Lower lobe of right lung (tissue), 2 donors: ENCODE measurements at places on chromosomes 6 and 20. TPM values are rescaled to one million over a fixed set of nuclear protein-coding genes. Genes with fewer than 3 reads are reported as not detected.

TRIM31 gene
- 0.62 TPM for total RNA-seq

SCRT2 gene
- total RNA-seq: not detected

PRRT1 gene
- total RNA-seq: 1.2 TPM

SLC22A16 gene
- total RNA-seq: 0.80 TPM

MUC22 gene
- not detected for total RNA-seq

BRPF3 gene
- 32.0 TPM for total RNA-seq

RIPPLY2 gene
- total RNA-seq: not detected

HTR1B gene
- total RNA-seq: 0.18 TPM

PTK7 gene
- 81.0 TPM for total RNA-seq

DNA sequence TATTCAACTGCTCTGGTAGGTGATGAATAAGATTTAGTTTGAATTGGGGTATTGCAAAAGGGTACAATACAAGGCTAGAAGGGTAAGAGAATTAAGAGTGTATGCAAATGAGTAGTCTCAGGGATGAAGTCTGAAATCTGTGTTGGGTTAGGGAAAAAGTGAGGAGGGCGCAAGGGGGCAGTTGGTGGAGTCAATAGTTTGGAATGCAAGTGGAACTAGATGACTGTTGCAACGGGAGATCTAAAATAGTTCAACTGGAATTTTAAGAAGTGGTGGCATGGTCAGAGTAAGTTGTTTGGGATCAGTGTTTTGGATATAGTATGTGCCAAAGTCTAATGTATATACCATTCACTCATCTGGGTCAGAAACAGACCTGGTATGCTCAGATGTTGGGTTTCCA lies 329.6 kb downstream of the GJA1 start:
- no peak for DNase-seq
- no peak overlapping the region for H3K4me3 ChIP-seq
- H3K27me3 ChIP-seq: no peaks in the 10 kb centered on the region
- no peaks in the 10 kb centered on the region for H3K4me1 ChIP-seq
- H3K36me3 ChIP-seq: no peaks in the 10 kb centered on the region
- H3K27ac ChIP-seq: no peak overlapping the region

GRCh38 chr6:89028774-89029173 lies 51.8 kb upstream of the PNRC1 start:
- H3K36me3 ChIP-seq: no peaks in the 10 kb centered on the region
- H3K27ac ChIP-seq: no peak overlapping the region
- no peaks in the 10 kb centered on the region for H3K27me3 ChIP-seq
- no peak overlapping the region for H3K4me3 ChIP-seq
- H3K4me1 ChIP-seq: peaks cover 8% of the 10 kb centered on the region

- H3K27ac ChIP-seq: no peak overlapping the region
- H3K36me3 ChIP-seq: no peaks in the 10 kb centered on the region
- DNase-seq: no peak
- no peak overlapping the region for H3K4me3 ChIP-seq
- H3K27me3 ChIP-seq: no peaks in the 10 kb centered on the region
These were observed 544.5 kb downstream of the MAFB start for GRCh38 chr20:40144581-40144980.

GRCh38 chr6:144319211-144319610 lies 34.1 kb downstream of the UTRN start:
- peak overlapping the region; percentile 4 for H3K27ac ChIP-seq
- peaks cover 67% of the 10 kb centered on the region for H3K4me1 ChIP-seq
- no peaks in the 10 kb centered on the region for H3K36me3 ChIP-seq

GRCh38 chr6:145260484-145261175 lies 474.7 kb downstream of the EPM2A start:
- no peak for DNase-seq
- no peak overlapping the region for H3K27ac ChIP-seq
- H3K4me1 ChIP-seq: no peaks in the 10 kb centered on the region
- H3K4me3 ChIP-seq: no peak overlapping the region
- H3K36me3 ChIP-seq: no peaks in the 10 kb centered on the region

- no peaks in the 10 kb centered on the region for H3K36me3 ChIP-seq
- no peaks in the 10 kb centered on the region for H3K27me3 ChIP-seq
- no peak for DNase-seq
- H3K4me1 ChIP-seq: peaks cover 6% of the 10 kb centered on the region
These were observed 68.6 kb upstream of the CCN6 start for GRCh38 chr6:111985202-111985731.

DNA sequence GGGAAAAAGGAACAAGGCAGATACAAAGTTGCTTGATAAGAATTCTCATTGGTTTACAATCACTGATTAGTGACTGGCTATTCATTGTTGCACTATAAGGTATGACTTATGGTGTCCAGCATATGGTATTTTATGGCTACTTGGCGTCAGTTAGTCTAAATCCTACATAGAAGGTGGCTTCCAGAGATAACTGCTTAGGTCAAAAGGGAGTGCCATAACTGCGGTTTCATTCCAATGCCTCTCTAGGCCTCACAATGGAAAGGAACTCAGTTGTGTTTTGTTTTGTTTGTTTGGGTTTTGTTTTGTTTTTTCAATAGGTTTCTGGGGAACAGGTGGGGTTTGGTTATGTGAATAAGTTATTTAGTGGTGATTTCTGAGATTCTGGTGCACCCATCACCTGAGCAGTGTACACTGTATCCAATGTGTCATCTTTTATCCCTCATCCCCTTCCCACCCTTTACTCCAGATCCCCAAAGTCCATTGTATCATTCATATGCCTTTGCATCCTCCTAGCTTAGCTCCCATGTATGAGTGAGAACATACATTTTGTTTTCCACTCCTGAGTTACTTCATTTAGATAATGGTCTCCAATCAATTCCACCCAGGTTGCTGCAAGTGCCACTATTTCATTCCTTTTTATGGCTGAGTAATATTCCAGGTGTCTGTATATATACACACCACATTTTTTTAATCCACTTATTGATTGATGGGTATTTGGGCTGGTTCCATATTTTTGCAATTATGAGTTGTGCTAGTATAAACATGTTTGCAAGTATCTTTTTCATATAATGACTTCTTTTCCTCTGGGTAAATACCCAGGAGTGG lies 7.0 kb downstream of the GOPC start:
- no peak overlapping the region for H3K27ac ChIP-seq
- H3K4me3 ChIP-seq: no peak overlapping the region
- peaks cover 18% of the 10 kb centered on the region for H3K4me1 ChIP-seq

GRCh38 chr6:25137480-25137879 lies 141.7 kb upstream of the CARMIL1 start:
- DNase-seq: no peak
- H3K4me3 ChIP-seq: peak overlapping the region; percentile 45
- no peaks in the 10 kb centered on the region for H3K36me3 ChIP-seq
- no peaks in the 10 kb centered on the region for H3K27me3 ChIP-seq
- H3K27ac ChIP-seq: peak overlapping the region; percentile 85
- H3K4me1 ChIP-seq: peaks cover 23% of the 10 kb centered on the region

- H3K4me1 ChIP-seq: peaks cover 21% of the 10 kb centered on the region
- H3K27me3 ChIP-seq: no peaks in the 10 kb centered on the region
- H3K36me3 ChIP-seq: no peaks in the 10 kb centered on the region
- H3K27ac ChIP-seq: no peak overlapping the region
- no peak for DNase-seq
These were observed 10.8 kb upstream of the ARMC2 start for GRCh38 chr6:108837236-108837971.

DNA sequence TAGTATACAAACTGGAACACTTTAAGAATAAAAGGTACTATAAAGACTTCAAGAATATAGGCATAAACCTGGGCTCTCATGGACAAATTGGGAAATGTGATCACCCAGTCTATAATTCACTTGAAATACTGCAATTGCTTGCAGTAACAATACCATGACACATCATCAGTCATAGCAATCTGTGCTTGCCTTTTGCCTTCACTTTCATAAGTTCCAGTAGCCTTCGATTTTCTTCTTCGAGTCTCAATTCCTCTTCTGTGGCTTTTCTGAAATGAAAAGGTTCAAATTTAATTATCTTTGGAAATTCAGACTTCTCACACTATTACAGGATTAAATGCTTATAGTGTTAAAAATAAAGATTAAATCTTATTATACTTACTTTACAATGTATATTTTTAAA lies 96.3 kb upstream of the ZBTB24 start:
- no peak overlapping the region for H3K27ac ChIP-seq
- H3K4me1 ChIP-seq: no peaks in the 10 kb centered on the region
- no peak overlapping the region for H3K4me3 ChIP-seq
- DNase-seq: no peak

DNA sequence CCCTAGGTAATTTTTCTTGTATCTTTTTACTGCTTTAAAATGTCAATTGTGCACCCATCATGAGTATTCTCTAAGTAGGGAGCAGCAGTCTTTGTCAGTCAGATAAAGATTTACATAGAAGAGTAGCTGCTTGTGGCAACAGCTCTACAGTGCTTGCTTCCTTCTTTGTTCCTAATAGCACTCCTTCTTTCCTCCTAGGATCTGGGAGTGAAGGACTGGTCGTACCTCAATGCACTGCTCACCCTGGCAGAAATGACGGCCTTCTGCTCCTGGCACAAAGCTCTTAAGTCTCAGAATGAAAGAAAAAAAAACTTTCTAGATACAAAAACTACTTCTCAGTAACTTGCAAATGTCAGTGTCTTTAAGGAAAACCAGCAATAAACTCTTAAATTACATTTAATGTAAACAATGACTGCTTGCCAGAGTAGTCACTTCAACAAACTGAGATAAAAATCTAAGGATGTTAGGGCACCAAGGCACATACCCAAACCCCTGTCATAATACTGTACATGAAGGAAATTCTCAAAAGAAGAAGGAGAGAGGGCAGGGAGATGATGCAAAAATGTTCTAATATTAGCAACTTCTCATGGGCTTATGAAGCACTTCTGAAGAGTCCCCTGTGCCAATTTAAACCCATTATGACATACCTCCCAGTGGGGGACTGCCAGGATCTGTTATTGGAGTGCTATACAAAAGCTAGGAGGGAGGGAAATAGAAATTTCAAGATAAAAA lies 34.0 kb downstream of the NCOA6 start:
- no peak overlapping the region for H3K27ac ChIP-seq
- H3K4me1 ChIP-seq: peaks cover 43% of the 10 kb centered on the region
- no peak overlapping the region for H3K4me3 ChIP-seq
- peaks cover 25% of the 10 kb centered on the region for H3K36me3 ChIP-seq
- no peak for DNase-seq

- H3K4me3 ChIP-seq: no peak overlapping the region
- peaks cover 14% of the 10 kb centered on the region for H3K27me3 ChIP-seq
- H3K4me1 ChIP-seq: no peaks in the 10 kb centered on the region
- H3K36me3 ChIP-seq: no peaks in the 10 kb centered on the region
- no peak for DNase-seq
These were observed 362.1 kb downstream of the CDH4 start for GRCh38 chr20:61613917-61614705.

DNA sequence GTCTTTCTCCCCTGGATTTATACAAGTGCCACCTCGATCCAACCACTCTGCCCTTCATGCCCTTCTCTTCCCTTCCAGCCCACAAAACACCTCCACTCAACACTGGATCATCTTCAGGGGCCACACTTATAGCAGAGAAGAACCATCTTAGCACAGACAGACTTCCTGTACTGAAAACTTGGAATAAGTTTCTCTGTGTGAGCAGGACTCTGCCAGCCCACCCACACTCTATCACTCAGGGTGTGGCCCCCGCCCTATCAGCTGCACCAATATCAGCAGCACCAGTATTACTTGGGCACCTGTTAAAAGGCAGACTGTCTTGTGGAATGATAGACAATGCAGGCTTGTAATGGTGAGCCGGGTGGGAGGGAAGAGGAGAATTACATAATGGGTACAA lies 86.7 kb downstream of the SCML4 start:
- no peak overlapping the region for H3K4me3 ChIP-seq
- no peaks in the 10 kb centered on the region for H3K36me3 ChIP-seq
- DNase-seq: no peak
- H3K27ac ChIP-seq: peak overlapping the region; percentile 9

GRCh38 chr6:15227827-15228318 lies 18.0 kb upstream of the JARID2 start:
- H3K4me1 ChIP-seq: no peaks in the 10 kb centered on the region
- no peak overlapping the region for H3K4me3 ChIP-seq
- no peak overlapping the region for H3K27ac ChIP-seq
- H3K36me3 ChIP-seq: no peaks in the 10 kb centered on the region
- no peaks in the 10 kb centered on the region for H3K27me3 ChIP-seq
- DNase-seq: no peak

DNA sequence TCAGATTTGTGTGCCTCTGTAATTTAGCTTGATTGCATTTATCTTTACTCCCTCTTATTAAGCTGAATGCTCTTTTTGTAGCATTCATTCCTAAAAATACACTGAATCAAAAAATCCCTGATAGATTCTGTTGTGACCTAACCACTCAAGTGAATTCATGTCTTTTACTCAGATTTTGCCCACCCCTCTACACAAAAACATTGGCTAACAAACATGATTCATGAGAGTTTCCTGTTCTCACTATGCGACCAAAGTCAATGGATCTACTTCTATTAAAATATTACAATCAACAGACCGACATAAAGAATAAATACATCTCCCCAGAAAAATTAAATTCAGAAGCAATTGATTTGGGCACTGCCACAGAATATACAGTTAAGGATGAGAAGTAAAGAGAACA lies 99.5 kb upstream of the THEMIS start:
- no peak overlapping the region for H3K27ac ChIP-seq
- no peaks in the 10 kb centered on the region for H3K27me3 ChIP-seq
- H3K4me1 ChIP-seq: no peaks in the 10 kb centered on the region
- no peak overlapping the region for H3K4me3 ChIP-seq
- no peaks in the 10 kb centered on the region for H3K36me3 ChIP-seq
- no peak for DNase-seq

- H3K36me3 ChIP-seq: no peaks in the 10 kb centered on the region
- H3K27ac ChIP-seq: no peak overlapping the region
- H3K27me3 ChIP-seq: peaks cover 98% of the 10 kb centered on the region
- no peak overlapping the region for H3K4me3 ChIP-seq
- DNase-seq: no peak
These were observed 27.9 kb downstream of the TFAP2A start for GRCh38 chr6:10386756-10387654.

DNA sequence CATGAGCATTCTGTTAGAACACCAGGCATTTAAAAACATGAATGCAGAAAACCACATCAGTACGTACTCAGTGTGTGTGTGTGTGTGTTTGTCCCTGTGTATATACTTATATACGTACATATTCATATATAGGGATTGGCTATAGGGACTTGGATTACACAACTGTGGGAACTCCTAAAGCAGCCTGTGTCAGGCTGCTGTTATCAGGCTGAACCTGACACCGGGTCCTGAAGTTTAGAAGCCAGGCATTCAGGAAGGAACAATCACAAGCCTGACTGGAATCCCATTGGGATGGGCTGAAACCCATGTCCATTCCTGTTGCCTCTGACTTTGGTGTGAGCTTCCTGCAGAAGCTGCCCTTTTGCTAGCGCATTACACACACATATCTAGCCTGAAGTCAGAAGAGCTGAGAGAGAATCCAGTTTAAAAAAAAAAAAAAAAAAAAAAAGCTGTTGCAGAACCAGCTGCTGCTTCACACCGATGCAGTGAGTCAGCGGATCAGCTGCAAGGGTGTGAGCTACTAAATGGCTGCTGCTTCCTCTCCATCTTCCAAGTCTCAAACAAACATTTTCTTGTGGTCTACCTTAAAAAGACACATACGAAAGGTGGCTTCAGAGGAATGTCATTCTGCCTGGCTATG lies 348.1 kb downstream of the THBS2 start:
- H3K4me1 ChIP-seq: no peaks in the 10 kb centered on the region
- H3K36me3 ChIP-seq: no peaks in the 10 kb centered on the region
- no peak overlapping the region for H3K27ac ChIP-seq
- DNase-seq: no peak
- H3K4me3 ChIP-seq: no peak overlapping the region
- no peaks in the 10 kb centered on the region for H3K27me3 ChIP-seq
